ENCODE measurements at places on chromosomes 5 and 9.
A peak's percentile ranks its signal among the peaks of the same experiment; 100 is the strongest.

DNA sequence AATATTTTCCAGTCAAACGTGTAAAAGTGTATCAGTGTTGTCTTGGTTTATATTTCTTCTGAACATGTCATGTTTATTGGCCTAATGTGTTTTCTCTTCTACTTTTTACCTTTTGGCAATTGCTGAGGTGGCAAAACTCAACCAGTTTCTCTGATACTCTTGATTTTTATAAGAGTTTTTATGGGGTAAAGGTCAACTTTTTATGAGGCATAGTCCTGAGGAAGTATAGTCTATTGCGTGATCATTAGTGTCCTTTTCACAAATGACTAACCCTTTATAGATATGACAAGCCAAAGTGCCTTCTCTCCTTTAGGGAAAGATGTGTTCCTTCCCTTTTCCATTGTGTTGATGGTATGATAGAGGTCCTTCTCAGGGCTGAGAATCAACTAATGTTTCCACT, 32.9 kb downstream of the OCLN start:
- DNase-seq = no peak

GRCh38 chr5:122076050-122076461, 2.0 kb downstream of the LOX start:
- DNase-seq = no peak

DNA sequence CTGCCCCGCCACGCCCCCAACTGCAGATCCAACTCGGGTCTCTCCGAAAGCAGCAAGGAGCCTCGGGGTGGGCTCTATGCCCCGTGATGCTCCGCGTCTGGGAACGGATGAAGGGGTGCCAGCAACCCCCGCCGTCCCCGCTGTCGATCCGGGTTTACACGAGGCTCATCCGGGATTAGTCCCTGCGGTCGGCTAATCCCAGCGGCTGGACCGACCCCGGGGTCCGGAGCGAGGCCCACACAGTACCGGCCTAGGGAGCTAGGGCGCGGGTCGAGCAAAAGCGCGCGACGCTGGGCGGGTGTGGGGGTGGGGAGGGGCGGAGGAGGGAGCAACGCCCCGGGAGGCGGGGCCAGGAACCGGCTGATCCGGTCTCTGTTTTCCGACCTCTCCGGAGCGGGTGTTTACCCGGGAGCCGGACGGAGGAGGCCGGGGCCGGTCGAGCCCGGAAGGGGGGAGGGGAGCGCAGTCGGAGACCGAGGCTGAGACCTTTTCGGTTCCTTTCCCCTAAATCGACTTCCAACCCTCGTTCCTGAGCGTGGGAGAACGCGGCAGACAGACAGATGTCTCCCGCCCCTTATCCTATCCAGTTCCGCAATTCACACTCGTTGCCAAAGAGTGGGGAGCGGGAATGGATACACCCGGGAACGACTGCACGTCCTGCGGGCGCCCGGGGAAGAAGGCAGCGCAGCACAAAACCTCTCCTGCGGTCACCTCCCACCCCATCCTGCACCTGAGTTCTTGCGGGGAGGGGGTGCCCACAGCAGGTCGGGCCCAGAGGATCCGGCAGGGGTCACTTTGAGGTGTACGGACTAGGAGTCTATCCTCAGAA, 28.6 kb downstream of the PCDH1 start:
- DNase-seq = peak; percentile 59

GRCh38 chr5:172443441-172444109, 10.8 kb downstream of the SH3PXD2B start:
- DNase-seq = peak; percentile 38

DNA sequence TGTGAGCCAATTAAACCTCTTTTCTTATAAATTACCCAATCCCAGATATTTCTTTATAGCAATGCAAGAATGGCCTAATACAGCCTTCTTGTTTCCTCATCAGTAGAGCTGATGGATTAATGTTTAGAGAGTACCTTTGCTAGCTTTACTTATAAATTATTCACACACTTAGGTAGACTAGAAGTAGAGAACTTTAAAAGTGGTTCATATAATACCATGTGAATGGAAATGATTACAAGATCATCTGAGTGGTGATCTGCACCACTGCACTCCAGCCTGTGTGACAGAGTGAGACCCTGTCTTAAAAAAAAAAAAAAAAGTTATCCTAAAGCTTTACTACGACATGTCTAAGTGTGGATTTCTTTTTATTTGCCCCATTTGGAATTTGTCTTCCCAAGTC, 23.2 kb upstream of the LRRTM2 start:
- DNase-seq = no peak

DNA sequence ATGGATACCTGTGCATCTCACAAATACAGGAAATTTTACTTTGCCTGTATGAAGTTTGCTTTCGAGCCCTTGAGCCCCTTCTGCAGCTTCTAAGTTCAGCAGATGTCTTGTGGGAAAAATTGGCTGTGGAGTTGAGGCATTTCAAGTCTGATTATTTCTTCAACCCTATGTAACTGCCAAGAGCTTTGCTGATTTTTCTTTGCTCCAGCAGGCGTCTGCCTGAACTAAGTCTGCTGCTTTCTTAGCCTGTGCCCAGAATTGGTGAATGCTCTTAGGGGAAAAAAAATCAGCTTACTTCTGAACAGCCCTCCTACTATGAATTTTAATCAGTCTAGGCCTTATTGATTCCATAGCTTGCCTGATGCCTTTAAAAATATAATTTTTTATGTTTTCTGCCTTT, 41.2 kb downstream of the RIC1 start:
- DNase-seq = no peak

All from CD4-positive, alpha-beta T cell treated with Interleukin-4 for 1 hour (primary cell).